ENCODE measurements at places on chromosomes 1 and 21.

DNA sequence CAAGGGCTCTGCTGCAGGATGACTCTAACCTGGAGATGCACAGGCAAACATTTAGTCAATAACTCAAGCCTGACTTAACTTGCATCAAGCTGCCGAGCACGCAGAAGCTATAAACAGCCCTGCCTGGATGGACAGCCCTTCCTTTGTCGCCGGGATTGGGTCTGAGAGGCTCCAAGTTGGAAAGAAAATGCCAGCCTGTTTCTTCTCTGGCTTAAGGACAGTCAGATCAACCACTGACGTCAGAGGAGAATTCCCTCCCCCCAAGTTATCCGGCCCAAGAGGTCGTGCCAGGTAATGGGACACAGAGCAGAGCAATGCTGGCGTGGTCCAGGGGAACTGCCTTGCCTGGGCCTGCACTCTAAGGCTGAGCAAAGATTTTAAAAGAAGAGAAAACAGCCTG lies 27.1 kb upstream of the LRRC38 start:
- no peak for DNase-seq

GRCh38 chr1:215543191-215543606 lies 23.9 kb upstream of the KCTD3 start:
- no peak for DNase-seq

- DNase-seq = no peak
Measured at GRCh38 chr21:28699596-28700259, 292.9 kb downstream of the LTN1 start.

GRCh38 chr1:147611021-147611426 lies 59.3 kb downstream of the ACP6 start:
- no peak for DNase-seq

- DNase-seq = no peak
Measured at GRCh38 chr1:28365864-28366263, 3.7 kb upstream of the PHACTR4 start.

GRCh38 chr1:72734415-72734814 lies 452.1 kb upstream of the NEGR1 start:
- no peak for DNase-seq

DNA sequence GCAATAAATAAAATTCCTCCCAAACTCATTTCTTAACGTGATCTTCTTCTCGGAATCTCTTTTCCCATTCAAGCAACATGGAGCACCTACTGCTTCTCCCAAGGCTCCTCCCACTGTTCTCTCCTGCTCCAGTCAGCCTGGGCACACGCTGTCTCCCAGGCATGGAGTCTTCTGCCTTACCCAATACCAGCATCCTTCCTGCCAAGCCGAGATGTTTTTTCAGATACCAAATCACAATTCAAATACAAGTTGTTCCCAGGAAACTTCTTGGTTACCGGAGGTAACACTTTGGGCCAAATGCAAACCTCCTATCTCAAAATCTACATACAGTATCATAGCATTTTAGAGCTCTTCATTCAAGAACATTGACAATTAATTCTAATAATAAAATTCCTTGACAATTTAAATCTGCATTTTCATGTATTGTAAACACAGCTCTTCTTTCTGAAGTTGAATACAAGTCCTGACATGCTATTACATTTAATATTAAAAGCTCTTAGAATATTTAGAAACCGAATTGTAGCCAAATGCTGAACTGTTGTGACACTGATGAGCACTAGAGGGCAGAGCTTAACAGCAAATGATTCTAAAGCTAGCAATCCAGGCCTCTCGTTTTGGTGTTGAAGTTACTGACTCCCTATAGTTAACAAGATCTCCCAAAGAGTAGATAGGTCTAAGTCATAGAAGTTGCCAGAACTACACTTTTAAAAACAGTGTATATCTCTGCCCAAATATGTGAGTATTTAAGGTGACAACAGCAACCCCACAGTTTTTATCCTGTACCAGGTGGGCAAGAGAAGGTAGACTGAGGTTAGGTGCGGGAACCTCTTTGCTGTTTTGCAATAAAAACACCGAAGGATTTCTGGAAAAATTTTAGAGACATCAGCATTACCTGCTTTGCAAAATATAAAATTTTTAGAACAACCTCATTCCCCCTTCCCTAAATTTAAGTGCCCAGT lies 52.3 kb downstream of the BCAR3 start:
- peak; percentile 38 for DNase-seq

GRCh38 chr1:47449822-47450552 lies 12.1 kb downstream of the FOXD2 start:
- DNase-seq = no peak

GRCh38 chr1:38376577-38376976 lies 330.0 kb upstream of the POU3F1 start:
- no peak for DNase-seq

GRCh38 chr1:243254233-243254926 lies 701 bp downstream of the CEP170 start:
- peak; percentile 61 for DNase-seq

GRCh38 chr1:183537405-183537804 lies 52.9 kb downstream of the NCF2 start:
- no peak for DNase-seq

DNA sequence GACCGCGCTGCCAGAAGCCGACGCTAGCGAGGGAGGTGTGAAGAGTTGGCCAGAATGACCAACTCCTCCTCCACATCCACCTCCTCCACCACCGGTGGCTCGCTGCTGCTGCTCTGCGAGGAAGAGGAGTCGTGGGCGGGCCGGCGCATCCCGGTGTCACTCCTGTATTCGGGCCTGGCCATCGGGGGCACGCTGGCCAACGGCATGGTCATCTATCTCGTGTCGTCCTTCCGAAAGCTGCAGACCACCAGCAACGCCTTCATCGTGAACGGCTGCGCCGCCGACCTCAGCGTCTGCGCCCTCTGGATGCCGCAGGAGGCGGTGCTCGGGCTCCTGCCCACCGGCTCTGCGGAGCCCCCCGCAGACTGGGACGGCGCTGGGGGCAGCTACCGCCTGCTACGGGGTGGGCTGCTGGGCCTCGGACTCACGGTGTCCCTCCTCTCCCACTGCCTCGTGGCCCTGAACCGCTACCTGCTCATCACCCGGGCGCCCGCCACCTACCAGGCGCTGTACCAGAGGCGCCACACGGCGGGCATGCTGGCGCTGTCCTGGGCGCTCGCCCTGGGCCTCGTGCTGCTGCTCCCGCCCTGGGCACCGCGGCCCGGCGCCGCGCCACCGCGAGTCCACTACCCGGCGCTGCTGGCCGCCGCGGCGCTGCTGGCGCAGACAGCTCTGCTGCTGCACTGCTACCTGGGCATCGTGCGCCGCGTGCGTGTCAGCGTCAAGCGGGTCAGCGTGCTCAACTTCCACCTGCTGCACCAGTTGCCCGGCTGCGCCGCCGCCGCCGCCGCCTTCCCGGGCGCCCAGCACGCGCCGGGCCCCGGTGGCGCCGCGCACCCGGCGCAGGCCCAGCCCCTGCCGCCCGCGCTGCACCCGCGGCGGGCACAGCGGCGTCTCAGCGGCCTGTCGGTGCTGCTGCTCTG lies 1.2 kb downstream of the GPR88 start:
- DNase-seq = no peak

GRCh38 chr1:8046391-8046790 lies 20.3 kb upstream of the ERRFI1 start:
- DNase-seq = no peak

- no peak for DNase-seq
Measured at GRCh38 chr21:41950941-41951351, 2.9 kb downstream of the C2CD2 start.

GRCh38 chr21:38766987-38767722 lies 38.6 kb upstream of the ETS2 start:
- DNase-seq = peak; percentile 67

DNA sequence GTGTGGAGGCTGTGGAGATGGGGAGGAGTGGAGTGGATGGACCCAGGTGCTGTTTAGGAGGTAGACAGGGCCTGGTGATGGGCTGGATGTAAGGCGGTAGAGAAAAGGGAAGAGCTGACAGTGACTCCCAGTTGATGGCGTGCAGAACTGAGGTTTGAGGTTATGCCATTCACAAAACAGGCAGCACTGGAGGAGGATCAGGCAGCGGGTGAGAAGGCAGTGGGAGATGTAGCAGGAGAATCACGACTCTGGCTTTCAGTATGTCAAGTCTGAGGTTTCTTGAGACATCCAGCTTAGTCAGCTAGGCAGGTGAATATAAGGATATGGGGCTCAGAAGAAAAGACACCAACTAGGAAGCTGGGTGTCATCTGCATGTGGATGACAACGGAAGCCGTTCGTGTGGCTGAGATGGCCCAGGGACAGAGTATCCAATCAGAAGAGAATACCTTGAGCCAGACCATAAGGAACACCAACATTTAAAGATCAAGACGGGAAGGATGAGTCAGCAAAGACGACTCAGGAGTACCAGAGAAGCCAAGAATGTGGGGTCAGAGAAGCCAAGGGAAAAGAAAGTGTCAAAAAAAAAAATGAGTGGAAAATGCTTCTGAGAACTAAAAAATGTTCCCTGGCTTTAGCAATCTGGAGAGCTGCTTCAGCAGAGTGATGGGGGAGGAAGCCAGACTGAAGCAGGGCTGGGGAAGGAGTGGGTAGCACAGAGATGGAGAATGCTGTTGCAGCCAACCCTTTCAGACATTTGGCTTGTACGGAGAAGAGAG lies 15.2 kb downstream of the LRRN2 start:
- DNase-seq = no peak

DNA sequence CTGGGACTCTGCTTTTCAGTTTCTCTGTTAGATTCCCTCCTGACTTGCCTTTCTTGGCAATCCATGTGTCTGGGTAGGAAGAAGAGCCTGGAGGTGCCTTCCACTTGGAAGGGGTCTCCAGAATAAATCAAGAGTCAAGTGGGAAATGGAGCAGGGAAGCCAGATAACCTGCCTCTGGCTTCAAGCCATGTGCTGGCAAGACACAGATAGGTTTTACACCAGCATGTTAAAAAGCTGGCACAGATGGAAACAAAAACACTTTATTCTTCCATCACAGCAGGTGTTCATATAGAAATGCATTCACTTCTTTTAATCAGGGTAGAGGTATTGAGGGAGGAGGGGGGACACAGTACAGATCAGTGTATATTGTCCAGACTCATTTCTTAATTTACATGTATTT lies 356.9 kb upstream of the RUNX1 start:
- no peak for DNase-seq

DNA sequence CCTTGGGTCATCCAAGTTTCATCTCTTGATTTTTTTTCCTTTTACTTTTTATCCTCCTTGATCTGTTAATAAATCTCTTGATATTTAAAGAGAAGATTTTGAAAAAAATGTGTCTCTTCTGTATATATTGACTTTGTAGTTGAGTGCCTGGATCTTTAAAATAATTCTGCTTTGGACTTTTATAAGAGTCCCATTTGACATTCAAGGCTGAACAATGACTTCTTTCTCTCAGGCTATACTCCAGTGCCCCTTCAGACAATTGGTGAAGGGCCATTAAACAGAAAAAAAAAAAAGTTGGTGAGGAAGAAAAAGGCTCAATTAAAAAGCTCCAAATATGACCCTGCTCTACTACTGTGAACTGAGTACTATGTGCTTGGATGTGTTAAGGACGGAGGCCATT lies 40.9 kb upstream of the CITED4 start:
- no peak for DNase-seq

- DNase-seq = no peak
Measured at GRCh38 chr1:101741910-101742309, 254.8 kb downstream of the OLFM3 start.

DNA sequence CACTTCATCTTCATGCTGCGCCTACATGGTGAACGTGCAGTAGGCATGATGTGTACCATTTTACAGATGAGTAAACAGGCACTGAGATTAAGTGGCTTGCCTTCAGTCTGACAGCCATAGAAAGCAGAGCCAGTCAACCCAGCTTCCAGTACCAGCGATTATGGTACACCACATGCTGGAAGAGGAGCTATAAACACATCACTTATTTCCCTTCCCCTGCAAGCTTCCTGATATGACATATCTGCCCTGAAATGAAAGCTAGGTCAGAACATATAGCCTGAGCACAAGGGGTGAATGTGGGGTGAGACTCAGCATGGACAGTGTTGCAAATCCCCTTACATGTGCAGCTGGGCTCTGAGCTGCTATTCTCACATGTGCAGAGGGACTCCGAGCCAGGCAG lies 33.8 kb upstream of the IL20 start:
- no peak for DNase-seq

- no peak for DNase-seq
Measured at GRCh38 chr1:43704838-43705237, 2.5 kb upstream of the ST3GAL3 start.

GRCh38 chr1:188243456-188243855 lies 1414.7 kb downstream of the PLA2G4A start:
- DNase-seq = no peak

DNA sequence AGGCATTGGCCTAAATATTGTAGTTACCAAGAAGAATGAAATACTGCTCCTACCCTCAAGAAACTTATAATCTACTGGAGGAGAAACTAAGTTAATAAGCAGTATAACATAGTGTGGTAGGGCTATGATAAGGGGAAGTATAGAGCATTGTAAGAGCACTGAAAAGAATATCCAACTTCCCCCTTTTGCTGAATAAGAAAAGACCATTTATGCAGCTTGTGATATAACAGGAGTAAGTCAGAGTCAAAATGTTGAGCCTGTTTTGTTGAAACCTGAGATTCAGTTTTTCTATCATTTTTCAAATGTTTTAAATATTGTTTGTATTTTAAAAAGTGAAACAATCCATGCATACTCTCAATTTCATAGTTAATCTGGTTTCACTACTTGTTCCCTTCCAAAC lies 48.3 kb upstream of the FCRL4 start:
- DNase-seq = no peak

DNA sequence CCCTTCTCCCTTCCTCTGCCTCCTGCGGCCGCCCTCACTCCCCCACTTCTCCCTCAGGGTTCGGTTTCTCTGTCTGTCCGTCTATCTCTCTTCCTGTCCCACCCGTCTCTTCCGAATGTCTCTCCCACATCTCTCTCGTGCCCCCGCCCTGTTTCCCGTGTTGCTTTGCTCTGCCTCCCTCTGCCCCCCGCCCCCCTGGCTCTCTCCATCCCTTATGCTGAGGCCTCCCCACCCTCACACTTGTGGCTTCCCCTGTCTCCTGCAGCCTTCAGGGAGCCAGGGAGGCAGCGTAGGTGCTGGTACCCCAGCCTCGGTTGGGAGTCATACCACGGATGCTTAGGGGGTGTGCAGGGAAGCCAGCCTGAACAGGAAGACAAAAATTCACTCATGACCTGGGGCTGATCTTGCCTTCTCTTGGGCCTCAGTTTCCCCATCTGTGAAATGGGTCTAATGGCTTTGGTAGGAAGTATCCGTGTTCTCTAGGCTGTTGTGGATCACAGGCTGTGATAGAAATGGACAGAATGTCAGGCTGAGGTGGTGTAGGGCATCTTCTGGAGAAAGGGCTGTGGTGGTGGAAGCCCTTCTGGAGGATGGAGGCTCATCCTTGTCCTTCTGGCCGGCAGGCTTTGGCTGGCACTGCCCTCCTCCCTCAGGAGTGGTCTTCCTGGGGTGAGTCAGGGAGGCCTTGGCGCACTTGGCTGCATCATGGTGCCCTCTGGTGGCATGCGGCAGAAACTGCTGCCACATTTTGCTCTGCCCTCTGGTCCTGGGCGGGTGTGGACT lies 55.5 kb downstream of the FOXO6 start:
- DNase-seq = no peak
